ENCODE measurements at places on chromosomes 13 and 19.

DNA sequence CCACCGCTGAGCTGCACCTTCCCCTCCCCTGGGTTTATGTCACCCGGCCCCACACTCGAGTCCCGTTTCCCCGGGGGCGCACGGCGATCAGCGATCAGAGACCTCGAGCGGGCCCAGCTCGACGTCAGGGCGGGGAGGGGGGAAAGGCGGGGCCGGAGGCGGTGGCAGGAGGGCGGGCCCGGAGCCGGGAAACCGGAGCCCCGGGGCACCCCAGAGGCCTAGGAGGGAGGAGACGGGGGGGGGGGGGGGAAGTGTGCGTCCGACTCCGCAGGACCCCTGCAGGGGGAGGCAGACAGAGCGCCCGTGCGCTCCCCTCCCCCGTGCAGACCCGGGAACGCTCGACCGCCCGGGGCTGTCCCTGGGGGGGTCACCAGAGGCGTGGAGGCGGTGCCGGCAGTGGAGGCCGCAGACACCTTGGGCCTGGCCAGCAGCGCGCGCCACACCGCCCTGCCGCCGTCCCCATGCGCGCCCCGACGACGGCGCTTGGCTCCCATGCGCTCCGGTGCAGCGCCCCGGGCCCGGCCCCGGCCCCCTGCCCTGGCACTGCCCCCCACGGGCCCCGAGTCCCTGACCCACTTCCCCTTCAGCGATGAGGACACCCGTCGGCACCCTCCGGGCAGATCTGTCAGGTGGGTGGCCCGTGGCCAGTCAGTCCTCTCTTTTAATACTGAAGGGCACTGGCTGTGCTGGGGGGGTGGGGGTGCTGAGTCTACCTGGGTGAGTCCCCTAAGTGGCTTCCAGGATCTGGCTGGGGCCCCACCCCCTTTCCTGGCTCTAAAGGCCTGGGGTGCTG, 11.8 kb downstream of the PDE4A start:
- DNase-seq = peak; percentile 86

DNA sequence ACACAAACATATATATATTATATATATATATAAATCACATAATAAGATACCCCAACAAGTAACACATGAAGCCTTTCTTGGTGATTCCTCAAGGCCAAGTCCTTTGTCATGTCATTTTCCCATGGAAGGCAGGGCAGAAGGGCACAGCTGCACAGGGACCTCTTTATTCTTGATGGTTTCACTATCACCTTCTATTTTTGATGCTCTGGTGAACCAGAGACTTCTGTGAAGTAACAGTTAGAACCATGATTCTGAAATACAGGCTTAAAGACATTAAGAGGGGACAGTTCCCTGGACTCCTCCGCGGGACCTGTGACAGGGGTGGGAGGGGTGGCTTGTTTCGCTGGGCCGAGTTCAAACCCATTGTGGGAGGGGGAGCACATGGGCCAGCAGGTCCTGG, 104.0 kb downstream of the DGKH start:
- DNase-seq = no peak

- DNase-seq = no peak
Observed at GRCh38 chr13:52446265-52446664, 4.2 kb downstream of the VPS36 start.

DNA sequence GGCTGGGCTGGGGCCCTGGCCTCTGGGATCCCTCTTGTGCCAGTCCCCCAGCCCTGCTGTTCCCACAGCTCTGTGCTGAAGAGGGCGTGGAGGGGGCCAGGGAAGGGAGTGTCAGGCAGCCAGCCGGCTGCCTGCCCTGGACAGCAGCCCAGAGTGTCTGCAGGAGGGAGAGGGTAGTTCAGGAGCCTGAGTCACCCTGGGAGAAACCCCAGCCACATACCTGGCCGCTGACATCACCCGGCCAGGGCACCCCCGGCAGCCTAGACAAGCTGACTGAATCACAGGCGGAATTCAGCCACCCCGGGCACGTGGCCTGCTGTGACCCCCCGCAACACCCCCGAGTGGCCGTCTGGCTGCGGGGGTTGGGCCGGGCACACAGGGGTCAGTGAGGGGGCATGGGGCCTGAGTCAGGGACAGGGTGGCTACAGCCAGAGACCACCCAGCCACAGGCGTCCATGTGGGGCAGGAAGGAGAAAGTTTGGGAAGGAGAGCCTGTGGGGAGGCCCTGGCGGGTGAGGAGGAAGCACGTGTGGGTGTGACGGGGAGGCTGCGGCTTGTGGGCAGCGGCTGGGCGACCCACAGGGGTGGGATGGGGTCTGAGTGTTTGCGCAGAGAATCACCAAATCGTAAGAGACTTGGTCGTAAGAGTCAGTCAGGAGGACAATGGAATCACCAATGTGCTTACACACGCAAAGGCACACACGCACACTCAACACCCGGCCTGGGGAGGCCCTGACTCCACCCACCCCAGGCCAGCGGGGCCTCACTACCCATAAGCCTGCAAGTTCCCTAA, 11.9 kb upstream of the FOSB start:
- peak; percentile 79 for DNase-seq

DNA sequence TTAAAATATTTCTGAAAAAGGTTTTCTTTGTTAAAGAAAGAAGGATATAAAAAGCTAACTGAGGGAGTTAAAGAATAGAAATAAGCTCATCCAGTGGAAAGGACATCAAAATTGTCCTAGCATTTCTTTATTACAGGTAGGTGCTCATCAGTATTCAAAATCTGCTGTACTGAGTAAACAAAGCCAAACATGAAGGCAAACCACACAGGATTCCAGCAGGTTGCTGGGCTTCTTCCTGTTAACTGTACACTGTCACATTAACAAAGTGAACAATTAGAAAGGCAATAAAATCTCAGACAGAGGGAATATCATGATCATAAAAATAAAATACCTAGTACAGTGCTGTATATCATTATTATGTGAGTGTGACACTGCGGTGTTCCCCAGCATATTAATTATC, 1541.0 kb downstream of the SLITRK5 start:
- DNase-seq = no peak

DNA sequence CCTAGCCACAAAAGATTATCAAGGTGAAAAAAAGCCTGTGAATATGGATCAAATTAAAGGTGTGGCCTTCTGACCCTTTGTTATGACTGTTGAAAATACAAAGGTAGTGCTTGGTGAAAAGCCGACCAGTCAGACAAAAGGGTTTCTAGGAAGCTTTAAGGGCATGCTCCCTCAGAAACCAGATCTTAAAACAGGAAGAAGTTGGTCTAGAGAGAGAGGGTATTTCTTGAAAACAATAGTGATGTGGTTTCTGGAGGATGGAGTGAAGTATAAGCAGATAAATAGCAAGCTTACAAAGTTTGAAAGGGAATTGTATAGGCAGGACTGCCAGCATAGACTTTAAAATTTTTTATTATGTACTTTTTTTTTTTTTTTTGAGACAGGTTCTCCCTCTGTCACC, 5.0 kb upstream of the EID2 start:
- DNase-seq = peak; percentile 37

DNA sequence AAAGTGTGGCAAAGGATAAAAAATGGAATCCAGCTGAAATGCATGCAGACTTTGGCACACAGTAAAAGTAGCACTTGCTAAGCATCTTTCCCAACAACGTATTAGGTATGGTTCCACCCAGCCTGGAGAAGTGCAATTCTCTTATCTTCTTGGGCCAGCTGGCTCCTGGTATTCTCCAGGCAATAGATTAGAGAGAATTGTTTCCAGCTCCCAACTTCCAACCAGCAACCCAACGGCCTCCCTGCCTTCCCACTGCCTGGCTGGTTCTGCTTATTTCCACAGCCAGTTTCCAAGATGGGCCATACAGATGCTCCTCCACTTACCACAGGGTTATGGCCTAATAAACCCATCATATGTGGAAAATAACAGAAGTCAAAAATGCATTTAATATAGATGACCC, 133.4 kb downstream of the OXGR1 start:
- no peak for DNase-seq
